Adrenal gland (tissue), 19 donors: ENCODE measurements at places on chromosomes 11 and 22. TPM values are rescaled to one million over a fixed set of nuclear protein-coding genes. Genes with fewer than 3 reads are reported as not detected.
A peak's percentile ranks its signal among the peaks of the same experiment; 100 is the strongest.

- DNase-seq, result no peak
These were observed 74.8 kb downstream of the KIAA1671 start for GRCh38 chr22:25027043-25027906.

Gene ANGPTL5
- total RNA-seq, result not detected

DNA sequence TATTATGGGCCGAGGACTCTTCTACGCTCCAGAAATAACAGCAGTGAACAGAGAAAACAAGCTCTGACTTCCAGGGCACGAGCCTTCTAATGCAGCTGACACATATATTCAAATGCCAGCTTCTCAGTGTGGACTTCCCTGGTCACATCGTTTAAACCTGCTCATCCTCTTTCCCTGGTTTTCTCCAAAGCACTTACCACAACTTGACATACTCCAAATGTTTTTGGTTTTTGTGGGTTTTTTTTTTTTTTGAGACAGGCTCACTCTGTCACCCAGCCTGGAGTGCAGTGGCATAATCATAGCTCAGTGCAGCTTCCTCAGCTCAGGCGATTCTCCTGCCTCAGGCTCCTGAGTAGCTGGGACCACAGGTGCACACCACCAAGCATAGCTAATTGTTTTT lies 105.5 kb downstream of the MICAL3 start:
- no peak for DNase-seq

GRCh38 chr11:70581991-70582885 lies 183.9 kb downstream of the CTTN start:
- no peak for DNase-seq

GRCh38 chr11:92141725-92142124 lies 82.9 kb upstream of the FAT3 start:
- DNase-seq, result no peak

Gene DRD4
- not detected for total RNA-seq

GRCh38 chr11:75174781-75175370 lies 24.0 kb downstream of the SLCO2B1 start:
- DNase-seq, result peak; percentile 50

Gene BRD1
- 17.8 TPM for total RNA-seq

Gene HMOX1
- 41.8 TPM for total RNA-seq

- no peak for DNase-seq
These were observed 516 bp downstream of the LRFN4 start for GRCh38 chr11:66857234-66857926.

DNA sequence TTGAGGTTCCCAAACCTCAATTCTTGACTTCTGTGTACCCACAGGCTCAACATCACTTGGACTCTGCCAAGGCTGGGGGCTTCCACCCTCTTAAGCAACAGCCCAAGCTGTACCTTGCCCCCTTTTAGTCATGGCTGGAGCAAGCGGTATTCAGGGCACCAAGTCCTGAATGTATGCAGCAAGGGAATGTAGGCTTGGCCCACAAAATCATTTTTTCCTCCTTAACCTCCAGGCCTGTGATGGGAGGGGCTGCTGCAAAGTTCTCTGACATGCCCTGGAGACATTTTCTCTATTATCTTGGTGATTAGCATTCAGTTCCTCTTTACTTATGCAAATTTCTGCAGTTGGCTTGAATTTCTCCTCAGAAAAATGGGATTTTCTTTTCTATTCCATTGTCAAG lies 4.9 kb upstream of the OR5L1 start:
- DNase-seq, result no peak

GRCh38 chr22:26453812-26454500 lies 24.9 kb downstream of the ASPHD2 start:
- DNase-seq, result no peak

Gene RFPL2
- total RNA-seq, result not detected

- DNase-seq, result no peak
These were observed 31.4 kb downstream of the ADAMTS8 start for GRCh38 chr11:130396965-130397364.

DNA sequence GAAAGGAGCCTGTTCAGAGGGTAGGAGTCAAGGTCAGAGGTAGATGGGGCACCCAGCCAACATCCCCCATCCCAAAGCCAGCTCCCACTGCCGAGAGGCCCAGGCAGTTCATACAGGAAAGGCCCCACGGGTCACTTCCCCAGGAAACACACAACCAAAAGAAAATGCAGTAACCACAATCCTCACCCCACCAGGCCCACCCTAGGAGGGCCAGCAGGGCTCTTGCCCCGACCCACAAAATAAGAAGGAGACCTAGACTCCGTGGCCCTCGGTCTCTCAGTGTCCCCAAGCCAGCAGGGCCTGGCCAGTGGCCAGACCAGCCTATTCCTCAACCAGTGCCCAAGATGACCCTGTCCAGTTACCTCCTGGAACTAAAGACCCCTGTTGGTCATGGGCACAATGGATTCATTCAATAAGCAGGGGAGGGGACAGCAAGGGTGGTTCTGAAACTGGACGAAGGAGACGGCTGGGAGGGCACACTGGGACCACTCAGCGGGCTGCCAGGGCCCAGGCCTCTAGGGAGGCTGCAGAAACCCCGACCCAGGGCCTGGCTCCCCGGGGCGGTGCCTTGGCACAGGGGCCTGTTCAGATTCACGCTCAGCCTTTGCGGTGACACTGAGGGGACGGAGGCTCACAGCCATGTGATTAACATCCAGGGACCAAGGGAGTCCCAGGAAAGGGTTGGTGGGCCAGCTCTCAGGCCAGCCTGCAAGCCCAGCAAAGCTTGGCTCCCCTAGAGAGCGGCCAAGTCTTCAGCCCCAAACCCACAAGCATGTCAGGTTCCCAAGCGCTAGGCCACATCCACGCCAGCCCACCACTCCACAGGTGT lies 5.5 kb downstream of the RAB3IL1 start:
- DNase-seq, result peak; percentile 36

GRCh38 chr22:33006220-33006954 lies 51.8 kb downstream of the SYN3 start:
- DNase-seq, result no peak

- DNase-seq, result no peak
These were observed 29.9 kb upstream of the PPARA start for GRCh38 chr22:46120420-46120737.

Gene PNPLA3
- total RNA-seq, result 0.42 TPM

Gene TBX10
- not detected for total RNA-seq

Gene PANX3
- not detected for total RNA-seq

Gene HBG1
- 3.8 TPM for total RNA-seq

- no peak for DNase-seq
These were observed 25.3 kb upstream of the CBX7 start for GRCh38 chr22:39177791-39178190.

DNA sequence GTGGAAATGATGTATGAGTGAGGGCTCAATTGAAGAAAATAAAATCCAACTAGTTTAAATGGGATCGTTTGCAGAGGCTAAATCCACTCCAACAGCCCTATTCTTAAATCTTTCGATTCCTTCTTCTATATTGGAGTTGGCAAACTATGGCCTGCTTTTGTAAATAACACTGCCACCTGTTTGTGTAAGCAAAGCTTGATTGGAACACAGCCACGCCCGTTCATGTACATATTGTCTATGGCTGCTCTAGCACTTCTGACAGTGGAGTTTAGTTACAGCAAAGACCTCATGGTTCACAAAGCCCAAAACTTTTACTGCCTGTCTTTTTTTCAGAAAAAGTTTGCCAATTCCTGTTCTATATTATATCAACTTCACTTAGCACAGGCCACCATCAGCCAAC lies 40.6 kb upstream of the RCN1 start:
- no peak for DNase-seq

GRCh38 chr11:124113890-124114289 lies 1.4 kb upstream of the VWA5A start:
- peak; percentile 7 for DNase-seq

- no peak for DNase-seq
These were observed 18.7 kb upstream of the DBX1 start for GRCh38 chr11:20178976-20179375.

Gene CNTF
- 0.83 TPM for total RNA-seq

Gene MPEG1
- total RNA-seq, result 38.9 TPM

DNA sequence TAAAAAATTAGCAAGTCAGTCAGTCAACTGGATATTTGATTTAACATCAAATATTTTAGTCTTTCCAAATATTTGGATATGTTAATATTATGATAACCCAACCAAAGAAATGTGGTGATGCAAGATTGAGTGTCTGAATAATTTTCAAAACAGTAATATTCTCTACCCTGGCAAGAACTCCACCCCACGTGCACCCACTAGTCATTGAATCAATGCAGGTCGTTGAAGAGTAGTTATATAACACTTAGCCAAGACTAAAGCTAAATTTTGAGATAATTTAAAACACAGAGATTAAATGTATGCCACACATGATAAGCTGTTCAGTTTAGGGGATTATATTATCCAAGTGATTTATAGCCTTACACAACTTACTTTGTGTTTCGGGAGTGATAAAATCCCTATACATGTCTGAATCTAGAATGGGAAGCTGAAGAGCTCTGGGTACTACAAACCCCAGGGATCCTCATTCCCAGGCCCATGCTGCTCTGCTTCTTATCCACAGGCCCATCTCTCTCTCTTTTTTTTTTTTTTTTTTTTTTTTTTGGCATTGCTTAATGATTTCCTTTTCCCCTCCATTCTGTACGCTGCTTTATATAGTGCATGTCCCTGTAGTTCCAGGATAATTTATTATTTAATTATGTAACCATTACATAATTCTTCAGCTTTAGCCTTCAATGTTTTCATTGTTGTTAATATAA lies 392.9 kb downstream of the NTM start:
- no peak for DNase-seq

DNA sequence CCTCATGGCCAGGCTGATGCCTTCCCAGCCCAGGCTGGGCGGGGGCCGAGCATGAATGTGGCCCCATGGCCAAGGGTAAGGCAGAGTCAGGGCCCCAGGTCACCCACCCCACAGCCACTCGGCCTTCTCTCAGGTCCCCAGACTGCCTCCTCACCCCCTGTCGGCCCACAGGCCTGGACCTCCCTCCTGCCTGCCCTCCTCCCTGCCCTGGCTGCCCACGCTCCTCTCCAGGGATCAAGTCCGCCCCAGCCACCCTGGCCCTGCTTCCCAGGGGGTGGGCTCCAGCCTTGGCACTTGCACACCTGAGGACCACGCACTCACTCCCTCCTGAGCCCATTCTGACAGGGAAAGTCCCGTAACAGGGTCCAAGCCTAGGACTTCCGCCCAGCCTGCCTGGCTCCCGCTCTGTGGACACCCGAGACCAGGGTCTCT lies 37.8 kb upstream of the TH start:
- DNase-seq, result peak; percentile 14

Gene GRAMD1B
- 1,898 TPM for total RNA-seq

Gene OR2AG1
- total RNA-seq, result not detected
